ENCODE measurements at places on chromosomes 16 and 17.

- DNase-seq = no peak
Observed at GRCh38 chr17:77408284-77408683, 267.5 kb downstream of the SEC14L1 start.

GRCh38 chr17:70288540-70289290, 119.4 kb downstream of the KCNJ2 start:
- peak; percentile 98 for DNase-seq

DNA sequence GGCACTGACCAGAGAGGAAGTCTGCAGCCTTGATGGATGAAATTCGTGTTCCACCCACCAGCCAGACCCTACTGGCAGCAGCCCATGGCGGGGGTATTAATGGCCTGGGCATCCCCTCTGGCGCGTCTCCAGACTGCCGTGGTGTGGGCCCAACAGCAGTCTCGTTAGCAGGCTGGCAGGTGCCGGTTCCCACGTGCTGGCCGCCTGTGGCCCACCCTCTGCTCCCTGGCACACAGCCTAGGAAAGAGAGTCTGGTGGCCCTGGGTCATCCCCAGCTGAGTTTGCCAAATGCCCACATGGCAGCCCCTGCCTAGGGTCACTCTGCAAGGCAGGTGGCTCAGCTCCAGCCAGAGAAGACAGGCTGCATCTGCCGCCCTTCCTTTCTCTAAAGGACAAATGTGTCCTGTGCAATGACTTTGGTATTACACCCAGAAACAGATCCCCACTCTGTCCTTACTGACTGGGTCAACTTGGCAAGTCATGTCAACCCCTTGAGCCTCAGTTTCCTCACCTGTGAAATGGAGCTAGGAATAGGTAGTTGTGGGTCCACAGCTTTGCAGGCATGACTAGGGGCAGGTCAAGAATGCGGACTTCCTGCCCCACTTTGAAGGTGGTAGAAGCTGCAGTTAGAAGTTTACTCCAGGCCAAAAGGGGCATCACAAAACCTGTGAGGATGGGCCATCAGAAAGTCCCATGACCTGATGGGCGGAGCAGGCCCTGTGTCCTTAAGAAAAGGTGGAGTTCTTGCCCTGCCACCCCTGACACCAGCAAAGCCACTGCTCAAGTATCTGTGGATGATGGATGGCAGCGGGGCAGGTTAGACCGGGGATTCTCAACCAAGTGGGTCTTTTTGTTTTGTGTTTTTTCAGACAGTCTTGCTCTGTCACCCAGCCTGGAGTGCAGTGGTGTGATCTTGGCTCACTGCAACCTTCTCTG, 76.6 kb downstream of the ABCC6 start:
- DNase-seq = no peak

DNA sequence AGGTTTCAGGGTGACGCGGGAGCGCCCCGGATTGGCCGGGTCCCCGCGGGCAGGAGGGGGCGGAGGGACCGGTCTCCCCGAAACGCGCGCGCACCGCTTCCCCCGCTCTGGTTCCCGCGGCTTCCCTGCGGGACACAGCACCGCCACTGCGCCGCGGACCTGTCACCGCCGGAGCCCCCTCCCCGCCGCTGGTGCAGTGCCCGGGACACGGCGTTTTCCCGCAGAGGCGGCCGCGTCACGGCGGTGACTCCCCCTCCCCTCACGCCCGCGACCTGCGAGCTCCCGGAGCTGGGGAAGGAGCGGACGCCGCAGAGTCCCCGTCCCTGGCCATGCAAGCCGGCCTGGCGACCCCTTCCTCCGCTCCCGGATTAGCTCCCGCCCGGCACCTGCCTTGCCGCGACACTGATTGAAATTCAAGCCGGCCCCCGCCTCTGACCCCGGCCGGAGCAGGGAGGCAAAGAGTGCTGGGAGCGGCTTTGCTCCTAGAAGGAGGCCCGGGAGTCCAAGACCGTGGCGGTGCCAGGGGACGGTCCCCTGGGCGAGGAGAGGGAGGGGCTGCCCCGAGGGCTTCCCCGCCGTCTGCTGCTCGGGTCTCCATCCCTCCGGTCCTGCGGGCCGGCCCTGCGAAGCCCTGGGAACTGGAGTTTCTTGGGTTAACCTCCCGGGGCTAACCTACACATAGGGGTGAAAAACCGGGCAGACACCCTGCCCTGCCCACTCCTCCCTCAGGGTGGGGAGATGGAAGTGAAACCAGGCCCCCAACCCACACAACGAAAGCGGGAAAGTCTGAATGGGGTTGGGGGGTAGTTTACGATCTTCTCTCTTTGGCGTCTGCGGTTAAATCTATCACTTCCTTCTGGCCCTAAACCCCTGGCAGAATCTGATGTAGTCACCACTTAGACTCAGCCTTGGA, 1.0 kb downstream of the RHBDL3 start:
- DNase-seq = peak; percentile 14

- DNase-seq = no peak
Observed at GRCh38 chr16:28504707-28505404, 1.8 kb downstream of the IL27 start.

DNA sequence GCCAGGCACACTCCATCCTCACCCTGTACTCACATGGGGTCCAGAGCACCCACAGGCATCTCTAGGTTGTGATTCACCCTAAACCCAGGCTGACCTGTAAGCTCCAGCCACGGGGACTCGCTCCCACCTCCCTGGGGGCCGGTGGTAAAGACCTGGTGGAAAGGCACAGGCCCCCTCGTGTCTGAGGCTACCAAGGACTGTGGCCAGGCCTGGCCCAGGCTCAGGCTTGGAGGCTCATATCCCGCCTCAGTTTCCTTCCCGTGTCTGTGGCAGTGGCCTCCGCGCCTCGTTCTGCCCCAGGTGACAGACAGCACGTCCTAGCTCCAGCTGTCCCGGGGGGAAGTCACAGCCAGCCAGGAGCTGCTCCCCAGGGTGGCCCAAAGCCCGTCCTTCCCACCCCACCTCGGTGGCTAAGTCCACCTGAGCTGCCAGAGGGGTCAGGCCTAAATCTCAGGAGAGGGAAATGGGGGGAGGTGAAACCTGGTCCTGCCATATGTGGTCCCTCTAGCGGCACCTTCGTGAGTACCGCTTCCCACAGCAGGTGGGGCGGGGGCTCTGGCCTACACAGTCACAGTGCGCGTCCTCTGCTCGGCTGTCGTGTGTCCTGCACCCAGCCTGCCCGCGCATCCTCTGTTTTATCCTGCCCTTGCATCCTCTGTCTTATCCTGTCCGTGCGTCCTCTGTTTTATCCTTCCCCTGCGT, 12.6 kb downstream of the CDH15 start:
- DNase-seq = no peak

DNA sequence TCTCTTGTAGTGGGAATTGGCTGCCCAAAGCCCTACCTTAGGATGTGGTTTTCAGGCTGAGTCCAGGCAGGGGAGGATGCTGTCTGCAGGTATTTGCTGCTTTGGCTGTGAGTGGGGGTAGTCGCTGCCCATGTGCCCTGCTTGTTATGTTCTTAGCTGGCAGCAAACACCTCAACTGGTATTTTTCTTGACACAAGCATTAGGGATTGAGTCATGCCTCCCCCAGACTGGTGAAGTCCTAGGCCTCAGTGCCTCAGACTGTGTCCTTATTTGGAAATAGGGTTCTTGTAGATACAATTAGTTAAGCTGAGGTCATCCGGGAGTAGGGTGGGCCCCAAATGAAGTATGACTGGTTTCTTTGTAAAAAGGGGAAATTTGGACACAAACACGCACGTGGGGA, 808.3 kb upstream of the EEF2KMT start:
- no peak for DNase-seq

GRCh38 chr17:28864991-28865849, 10.4 kb downstream of the ERAL1 start:
- no peak for DNase-seq

Measured in inflammatory macrophage treated with lipopolysaccharide for 4 hours (primary cell).